Tongue (tissue), 3 donors: ENCODE measurements at places on chromosomes 4 and X. TPM values are rescaled to one million over a fixed set of nuclear protein-coding genes. Genes with fewer than 3 reads are reported as not detected.

DNA sequence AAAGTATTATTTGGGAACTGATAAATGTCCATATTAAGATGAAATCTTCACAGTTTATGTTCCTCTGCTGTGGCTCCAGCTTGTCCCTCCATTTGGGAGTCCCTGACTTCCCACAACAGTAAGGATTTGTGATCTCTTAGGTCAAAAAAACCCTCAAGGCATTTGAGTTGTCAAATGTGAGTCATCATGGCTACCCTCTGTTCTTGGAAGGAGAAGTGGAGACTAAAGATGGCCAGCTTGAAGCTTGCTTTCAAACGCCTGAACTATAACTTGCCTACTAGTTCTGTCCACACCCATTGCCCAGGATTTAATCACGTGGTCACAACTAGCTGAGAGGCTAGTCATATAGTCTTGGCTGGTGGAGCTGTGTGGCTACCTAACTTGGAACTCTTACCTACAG is 107.8 kb downstream of the CCNG2 start:
- DNase-seq: no peak

GRCh38 chr4:169152098-169152497 is 118.7 kb downstream of the SH3RF1 start:
- DNase-seq: no peak

DNA sequence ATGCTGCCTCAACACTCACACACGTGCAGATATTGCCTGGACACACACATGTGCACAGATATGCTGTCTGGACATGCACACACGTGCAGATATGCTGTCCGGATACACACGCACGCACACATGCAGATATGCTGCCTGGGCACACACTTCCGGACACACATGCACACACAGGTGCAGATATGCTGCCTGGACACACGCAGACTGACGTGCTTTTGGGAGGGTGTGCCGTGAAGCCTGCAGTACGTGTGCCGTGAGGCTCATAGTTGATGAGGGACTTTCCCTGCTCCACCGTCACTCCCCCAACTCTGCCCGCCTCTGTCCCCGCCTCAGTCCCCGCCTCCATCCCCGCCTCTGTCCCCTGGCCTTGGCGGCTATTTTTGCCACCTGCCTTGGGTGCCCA is 14.7 kb downstream of the FGFRL1 start:
- DNase-seq: peak; percentile 74

- no peak for DNase-seq
Observed at GRCh38 chr4:164894702-164895101, 17.7 kb downstream of the APELA start.

DNA sequence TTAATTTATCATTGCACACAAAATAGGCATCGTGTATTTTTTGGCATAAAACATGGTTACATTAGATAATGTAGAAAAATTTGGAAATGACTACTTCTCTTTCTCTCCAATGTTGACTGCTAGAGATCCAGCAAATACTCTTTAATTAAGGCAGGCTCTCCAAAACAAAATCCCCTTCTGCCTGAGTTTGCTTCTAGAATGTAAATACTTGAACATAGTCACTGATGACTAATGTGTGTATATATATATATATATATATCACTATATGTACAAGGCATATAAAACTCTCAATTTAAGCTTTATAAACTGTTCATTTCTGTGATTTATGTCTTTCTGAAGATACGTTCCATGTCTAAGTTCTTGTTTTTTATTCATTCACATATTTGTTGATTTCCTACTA is 67.2 kb upstream of the CAMK2D start:
- DNase-seq: no peak

DNA sequence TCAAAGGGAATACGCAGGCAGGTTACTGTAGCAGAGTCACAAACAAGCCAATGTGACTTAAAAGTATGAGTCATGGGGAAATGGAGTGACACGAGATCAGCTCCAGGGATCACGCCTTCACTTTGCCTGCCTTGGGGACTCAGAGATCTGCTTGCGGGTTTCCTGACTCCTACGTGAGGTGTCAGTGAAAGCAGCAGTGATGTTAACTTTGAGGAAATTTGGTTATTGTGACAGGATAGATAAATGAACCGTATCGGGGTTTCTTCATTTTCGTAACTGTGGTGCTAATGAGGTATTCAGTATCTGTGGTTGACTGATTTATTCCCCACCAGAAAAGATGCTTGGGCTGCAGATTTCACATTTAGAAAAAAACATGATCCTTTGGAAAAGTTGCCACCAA is 383.3 kb upstream of the ZFP42 start:
- DNase-seq: no peak

GRCh38 chrX:15686818-15687685 is 22.4 kb upstream of the CLTRN start:
- peak; percentile 73 for DNase-seq

DNA sequence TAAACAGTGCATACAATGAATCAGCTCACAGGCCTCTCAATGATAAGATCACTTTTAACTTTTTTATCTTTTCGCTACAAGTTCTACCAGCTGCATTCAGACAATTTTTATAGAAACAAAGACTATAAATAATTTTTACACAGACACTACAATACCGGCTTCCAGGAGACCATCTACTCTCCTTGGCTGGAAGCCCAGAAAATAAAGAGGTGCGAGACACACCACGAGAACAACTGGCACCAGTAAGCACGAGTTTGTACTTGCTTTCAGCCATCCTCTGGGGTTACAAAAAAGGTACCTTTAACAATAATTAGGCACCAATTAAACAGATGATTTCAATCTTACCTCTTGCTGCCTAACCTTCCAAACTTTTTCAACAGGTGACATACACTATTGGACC is 11.2 kb upstream of the PRDX4 start:
- peak; percentile 3 for DNase-seq

- no peak for DNase-seq
Observed at GRCh38 chrX:106932492-106932923, 12.3 kb downstream of the CLDN2 start.

DNA sequence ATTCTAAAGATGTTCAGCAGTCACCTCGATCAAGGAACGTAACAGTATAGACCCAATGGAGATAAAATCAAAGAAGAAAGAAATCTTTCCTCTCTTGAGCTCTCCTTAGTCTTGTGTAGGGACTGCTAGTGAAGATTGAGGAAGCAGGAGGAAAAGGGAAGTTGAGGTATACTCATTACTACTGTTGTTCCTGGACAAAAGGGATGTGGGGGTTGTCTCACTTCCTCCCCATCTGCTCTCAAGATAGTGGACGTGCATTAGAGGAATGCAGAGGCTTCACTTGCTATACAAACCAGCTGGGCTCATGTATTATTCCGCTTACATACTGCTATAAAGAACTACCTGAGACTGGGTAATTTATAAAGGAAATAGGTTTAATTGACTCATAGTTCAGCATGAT is 208.9 kb upstream of the ARHGEF9 start:
- peak; percentile 0 for DNase-seq

GRCh38 chrX:74291577-74291963 is 12.4 kb upstream of the ZCCHC13 start:
- no peak for DNase-seq

GRCh38 chr4:118167306-118167705 is 133.0 kb downstream of the NDST3 start:
- DNase-seq: no peak

DNA sequence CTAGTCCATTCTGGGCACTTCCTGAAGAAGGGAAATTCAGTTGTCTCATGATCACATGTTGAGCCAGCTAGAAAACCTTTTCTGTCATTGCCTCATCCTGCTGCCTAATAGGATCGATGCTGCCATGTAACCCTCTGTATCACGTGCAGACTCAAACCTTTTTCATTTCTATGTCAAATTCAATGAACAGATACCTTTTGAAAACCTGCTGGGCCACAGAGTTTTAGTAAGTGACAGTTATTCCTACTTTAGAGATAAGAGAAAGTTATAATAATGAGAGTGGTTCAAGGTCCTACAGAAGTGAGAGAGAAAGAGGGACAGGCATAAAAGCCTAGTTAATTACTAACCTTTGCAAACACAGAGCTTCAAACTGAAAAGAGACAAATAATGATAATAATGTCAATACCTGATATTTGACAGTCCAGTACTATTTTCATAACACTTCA is 46.0 kb downstream of the MAOA start:
- no peak for DNase-seq

GRCh38 chr4:184929476-184929875 is 88.8 kb upstream of the HELT start:
- DNase-seq: no peak

DNA sequence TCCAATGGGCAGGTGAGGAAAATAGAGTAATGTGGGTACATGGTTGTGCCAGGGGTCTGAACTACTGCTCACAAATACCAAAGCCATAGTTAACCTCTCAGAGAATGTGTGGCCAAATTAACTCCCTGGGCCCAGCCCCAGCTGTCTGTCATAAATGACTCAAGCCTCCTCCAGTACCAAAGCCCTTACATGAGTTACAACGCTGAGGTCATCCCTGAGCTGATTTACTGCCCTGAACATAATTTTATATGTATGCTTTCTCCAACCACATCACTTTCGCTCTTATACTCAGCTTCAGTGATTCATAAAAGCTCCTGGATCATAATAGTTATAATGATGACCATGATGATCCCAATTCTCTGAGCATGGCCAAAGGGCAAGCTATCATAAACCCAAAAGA is 283.9 kb downstream of the NKX6-1 start:
- no peak for DNase-seq

DNA sequence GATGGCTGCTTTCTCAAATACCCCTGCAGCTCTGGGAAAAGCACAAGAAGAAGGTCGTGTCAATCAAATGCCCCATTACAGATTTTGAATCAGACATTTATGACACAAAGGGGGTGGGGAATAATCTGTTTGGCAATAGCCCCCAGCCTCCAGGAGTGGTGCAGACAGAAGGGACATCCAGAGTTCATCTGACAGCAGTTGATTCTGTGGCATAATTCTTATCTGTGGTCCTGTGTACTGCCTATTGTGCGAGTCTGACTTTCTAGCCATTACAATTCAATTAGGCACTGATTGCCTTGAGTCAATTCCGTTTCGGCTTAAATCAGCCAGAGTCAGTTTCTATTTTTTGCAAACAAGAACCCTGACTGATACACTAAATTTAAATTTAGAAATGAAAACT is 28.6 kb upstream of the DCLK2 start:
- no peak for DNase-seq

- DNase-seq: no peak
Observed at GRCh38 chr4:188841523-188841922, 702.3 kb downstream of the TRIML1 start.

DNA sequence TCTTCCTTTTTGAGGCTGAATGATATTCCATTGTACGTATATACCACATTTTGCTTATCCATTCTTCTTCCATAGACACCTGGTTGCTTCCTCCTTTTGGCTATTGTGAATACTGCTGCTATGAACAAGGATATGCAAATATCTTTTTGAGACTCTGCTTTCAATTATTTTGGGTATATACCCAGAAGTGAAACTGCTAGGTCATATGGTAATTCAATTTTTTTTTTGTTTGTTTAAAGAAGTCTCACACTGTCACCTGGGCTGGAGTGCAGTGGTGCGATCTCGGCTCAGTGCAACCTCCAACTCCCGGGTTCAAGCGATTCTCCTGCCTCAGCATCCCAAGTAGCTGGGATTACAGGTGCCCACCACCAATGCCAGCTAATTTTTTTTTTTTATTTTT is 75.3 kb downstream of the METTL14 start:
- DNase-seq: no peak

DNA sequence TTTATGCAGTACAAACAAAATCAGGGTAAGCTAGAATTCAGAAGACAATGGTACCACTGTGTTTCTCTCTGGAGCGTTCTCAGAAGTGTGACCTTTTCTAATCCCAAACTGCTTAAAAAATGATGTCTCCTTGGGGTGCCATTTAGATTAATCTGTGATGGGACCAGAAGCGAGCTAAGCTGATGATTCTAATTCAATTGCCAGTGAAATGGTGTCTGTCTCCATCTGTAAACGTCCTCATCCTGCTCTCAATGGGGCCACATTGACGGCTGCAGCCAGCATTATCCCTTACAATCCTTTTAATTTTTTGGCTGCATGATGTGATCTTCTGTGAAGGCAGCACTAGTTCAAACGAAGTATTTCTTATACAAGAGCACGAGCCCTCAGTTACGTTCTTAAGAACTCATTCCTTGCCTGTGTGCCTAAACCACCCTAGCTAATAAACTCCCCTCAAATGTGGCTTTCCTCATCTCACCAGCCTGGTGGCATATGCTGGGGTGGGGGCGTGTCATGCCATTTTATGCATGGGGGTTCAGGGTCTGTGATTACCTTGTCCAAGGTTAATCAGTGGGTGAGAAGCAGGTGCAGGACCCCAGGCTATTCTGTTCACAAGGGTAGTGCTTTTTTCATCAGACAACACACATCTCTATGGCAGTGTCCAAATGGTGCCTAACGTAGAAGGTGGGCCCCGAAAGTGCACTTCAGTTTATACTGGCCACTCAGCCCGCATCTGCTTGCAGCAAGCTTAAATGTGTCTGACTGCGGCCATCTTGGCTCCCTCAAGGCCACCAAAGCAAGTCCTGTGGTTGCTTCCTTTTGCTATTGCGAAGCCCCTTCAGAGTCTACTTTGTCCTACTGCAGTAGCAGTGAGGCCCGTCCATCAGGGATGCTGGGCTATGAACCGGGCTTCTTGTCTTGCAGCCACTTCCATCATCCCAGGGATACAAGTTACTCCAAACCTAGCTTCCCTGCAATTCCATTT is 45.7 kb upstream of the SLC2A9 start:
- DNase-seq: no peak

DNA sequence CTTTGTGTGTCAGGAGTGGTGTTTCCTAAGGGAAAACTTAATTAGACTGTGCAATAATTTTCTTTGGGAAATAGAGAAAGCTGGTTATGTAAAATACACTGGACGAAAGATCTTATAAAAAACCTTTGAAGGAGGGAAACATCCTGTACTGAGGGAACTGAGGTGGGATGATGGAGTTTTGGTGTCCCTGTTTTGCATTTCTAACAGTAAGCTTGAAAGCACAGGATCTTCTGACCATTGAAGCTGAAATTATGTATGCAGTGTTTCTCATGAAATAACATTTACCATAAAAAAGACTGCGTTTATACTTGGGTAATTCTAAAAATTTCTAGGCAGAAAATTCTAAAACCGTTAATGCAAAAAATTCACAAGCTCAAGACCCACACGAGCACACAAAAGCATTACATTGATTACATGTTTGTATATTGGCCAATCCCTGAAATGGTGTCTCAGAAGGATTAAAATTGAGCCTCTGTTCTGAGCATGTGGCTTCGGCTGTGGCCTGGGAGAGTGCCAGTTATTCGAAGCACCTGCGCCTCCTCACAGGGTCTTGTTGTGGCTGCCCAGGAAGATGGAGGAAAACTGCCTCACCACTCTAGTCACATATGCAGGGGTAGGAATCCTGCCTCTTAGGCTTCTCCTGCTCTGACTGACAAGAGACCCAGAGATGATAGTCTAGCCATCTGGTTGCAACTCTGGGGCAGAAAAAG is 49.5 kb downstream of the JADE3 start:
- DNase-seq: peak; percentile 5

GRCh38 chr4:47930971-47931804 is 16.8 kb upstream of the NFXL1 start:
- DNase-seq: peak; percentile 10

RBM3 gene
- 141 TPM for total RNA-seq

CLTRN gene
- 1.0 TPM for total RNA-seq

TBC1D19 gene
- 40.3 TPM for total RNA-seq

NWD2 gene
- 0.41 TPM for total RNA-seq

MAGEE2 gene
- total RNA-seq: not detected

HGFAC gene
- total RNA-seq: not detected

ART3 gene
- 28.1 TPM for total RNA-seq

DNAAF6 gene
- not detected for total RNA-seq

DDX3X gene
- total RNA-seq: 274 TPM

ESX1 gene
- not detected for total RNA-seq
